ENCODE measurements at places on chromosomes 4 and X. TPM values are rescaled to one million over a fixed set of nuclear protein-coding genes. Genes with fewer than 3 reads are reported as not detected.

GRCh38 chr4:101366331-101366730 is 19.0 kb upstream of the PPP3CA start:
- no peak for DNase-seq

GRCh38 chr4:9964879-9965278 is 56.4 kb downstream of the SLC2A9 start:
- DNase-seq = no peak

GRCh38 chrX:45137531-45137930 is 63.1 kb downstream of the DIPK2B start:
- DNase-seq = no peak

DNA sequence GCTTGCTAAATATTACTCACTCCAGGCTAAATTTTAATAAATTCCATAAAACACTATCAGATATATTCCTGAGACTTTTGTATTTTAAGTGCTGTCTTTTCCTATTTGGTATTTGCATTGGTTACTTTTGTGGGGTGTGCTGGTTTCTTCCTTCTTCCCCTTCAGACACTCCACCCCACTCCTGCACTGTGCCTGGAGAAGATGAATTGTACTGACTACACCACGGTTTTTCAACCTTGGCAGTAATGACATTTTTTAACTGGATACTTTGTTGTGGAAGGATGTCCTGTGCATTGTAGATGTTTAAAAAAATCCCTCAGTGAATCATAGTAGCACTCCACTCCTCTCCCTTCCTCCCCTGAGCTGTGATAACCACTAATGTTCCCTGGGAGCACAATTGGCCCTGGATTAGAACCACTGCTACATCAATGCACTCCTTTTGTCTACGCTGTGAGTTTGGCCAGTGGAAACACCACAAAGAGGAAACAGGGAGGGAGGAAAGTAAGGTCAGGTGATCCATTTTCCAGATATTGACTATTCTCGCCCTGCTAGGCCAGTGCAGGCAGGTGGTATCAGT is 36.3 kb downstream of the SNCA start:
- no peak for DNase-seq

GRCh38 chr4:152663203-152664066 is 16.4 kb downstream of the TMEM154 start:
- no peak for DNase-seq

- no peak for DNase-seq
Observed at GRCh38 chr4:155799116-155799793, 40.4 kb downstream of the GUCY1B1 start.

- DNase-seq = no peak
Observed at GRCh38 chr4:4787421-4787820, 72.0 kb upstream of the MSX1 start.

DNA sequence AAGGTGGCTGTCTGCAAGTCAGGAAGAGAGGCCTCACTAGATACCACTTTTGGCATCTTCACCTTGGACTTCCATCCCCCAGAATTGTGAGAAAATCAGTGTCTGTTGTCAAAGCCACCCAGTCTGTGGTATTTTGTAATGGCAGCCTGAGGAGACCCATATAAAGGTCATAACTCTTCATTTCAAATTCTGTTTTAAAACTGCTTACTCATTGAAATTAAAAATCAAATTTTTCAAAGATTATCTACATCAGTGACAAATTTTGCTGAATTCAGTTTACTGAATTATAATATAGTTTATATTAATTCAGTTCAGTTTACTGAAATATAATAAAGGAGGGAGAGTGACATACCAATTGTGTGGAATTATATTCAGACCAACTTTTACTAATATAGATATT is 133.1 kb upstream of the IL15 start:
- no peak for DNase-seq

DNA sequence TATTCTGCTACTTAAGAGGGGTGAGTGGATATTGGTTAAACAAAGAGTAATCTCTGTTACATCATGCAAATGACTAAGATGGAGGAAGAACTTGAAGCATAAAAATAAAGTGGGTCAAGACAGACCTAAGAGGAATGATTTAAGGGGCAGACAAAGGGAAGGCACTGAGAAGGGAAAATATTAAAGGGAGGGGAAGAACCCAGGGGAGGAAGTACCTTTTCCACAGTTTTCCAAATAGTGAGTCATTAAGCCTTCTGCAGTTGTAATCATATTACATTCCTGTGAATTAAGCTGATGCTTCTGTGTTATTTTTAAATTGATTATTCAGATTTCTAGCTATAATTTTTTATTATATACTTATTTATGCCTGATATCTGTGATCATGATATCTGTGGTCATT is 253.3 kb downstream of the CENPC start:
- no peak for DNase-seq

DNA sequence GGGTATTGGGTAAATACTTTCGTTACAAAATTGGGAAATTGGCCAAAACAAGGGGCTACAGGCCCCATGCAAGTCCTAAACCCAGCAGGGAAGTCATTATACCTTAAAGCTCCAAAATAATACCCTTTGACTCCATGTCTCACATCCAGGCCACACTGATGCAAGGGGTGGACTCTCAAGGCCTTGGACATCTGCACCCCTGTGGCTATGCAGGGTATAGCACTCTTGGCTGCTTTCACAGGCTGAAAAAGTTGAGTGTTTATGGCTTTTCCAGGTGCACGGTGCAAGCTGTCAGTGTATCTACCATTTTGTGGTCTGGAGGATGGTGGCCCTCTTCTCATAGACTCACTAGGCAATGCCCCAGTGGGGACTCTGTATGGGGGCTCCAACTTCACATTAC is 326.5 kb downstream of the TEX13C start:
- DNase-seq = no peak

DNA sequence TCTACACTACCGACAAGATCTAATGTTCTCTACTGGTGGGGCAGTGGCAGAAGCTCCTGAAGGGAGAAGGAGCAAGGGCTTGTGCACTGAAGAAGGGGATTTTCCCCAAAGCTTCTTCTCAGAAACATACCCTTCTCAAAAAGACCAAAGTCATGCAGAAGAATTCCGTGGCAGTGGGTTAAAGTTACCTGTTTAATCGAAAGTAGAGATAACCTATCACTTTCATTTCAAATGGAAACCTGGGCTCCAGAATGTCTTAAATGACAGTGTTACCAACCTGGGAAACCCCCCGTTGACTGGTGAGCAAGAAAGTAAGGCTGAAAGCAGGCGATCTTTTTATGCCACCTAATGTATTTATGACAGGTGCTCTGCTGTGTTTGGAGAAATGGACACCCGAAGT is 92.5 kb upstream of the TEX13D start:
- no peak for DNase-seq

DNA sequence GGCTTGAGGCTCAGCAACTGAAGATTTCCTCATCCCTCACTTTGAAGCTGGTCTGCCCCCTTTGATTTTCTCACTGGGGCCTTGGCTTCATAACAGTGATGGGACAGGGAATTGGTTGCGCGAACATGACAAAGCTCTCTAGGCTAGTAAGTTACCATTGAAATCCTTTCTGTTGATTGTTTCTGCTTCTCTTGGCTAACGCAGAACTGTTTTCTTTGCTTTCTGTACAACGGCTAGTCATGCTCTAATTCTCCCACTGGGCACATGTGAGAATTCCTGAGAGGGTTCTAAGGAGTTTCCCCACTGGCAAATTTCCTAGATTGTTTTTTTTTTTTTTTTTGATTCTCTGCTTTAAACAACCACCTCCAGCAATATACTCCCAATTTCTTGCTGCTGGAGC is 738.6 kb downstream of the PCDH7 start:
- no peak for DNase-seq

DNA sequence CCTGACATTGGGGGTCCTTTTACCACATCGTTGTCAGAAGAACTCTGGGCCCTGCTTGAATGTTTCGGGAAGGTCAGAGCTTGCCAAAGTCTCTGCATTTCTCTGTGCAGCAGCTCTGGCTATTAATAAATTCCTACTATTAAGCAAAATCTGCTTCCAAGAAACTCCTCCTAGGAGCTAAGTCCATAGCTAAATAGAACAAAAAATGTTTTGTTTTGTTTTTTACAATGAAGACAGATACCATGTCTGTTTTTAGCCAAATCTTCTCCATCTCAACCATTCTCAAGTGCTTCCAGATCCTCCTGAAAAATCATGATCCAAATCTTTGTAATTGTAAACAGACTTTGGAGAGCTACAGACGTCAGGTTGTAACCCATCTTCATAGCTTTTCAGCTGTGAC is 161.6 kb downstream of the SPATA18 start:
- no peak for DNase-seq

MAGEA12 gene
- total RNA-seq = 0.15 TPM

All from HFFc6 (cell line).